Activated CD4-positive, CD25-positive, alpha-beta regulatory T cell (primary cell): ENCODE measurements at places on chromosomes 7 and 10.

DNA sequence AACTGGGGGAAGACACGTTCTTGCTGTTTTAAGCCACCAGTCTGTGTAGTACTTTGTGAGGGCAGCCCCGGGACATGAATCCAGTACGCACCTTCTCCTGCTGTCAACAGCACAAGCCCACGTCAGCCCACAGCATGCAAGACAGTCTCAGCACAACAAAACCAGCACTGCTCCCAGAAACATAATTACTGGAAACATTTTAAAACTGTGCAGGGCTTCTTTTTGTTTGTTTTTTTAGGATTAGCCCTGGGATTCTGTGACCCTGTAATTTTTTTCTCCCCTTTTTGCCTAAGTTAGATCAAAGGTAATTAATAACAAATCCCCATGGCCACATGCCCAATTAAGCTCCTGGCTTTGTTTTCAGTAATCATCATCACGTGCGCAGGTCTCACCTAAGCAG is 87.5 kb downstream of the VOPP1 start:
- no peak for DNase-seq

- DNase-seq: no peak
Measured at GRCh38 chr7:15989194-15989593, 302.7 kb upstream of the MEOX2 start.

DNA sequence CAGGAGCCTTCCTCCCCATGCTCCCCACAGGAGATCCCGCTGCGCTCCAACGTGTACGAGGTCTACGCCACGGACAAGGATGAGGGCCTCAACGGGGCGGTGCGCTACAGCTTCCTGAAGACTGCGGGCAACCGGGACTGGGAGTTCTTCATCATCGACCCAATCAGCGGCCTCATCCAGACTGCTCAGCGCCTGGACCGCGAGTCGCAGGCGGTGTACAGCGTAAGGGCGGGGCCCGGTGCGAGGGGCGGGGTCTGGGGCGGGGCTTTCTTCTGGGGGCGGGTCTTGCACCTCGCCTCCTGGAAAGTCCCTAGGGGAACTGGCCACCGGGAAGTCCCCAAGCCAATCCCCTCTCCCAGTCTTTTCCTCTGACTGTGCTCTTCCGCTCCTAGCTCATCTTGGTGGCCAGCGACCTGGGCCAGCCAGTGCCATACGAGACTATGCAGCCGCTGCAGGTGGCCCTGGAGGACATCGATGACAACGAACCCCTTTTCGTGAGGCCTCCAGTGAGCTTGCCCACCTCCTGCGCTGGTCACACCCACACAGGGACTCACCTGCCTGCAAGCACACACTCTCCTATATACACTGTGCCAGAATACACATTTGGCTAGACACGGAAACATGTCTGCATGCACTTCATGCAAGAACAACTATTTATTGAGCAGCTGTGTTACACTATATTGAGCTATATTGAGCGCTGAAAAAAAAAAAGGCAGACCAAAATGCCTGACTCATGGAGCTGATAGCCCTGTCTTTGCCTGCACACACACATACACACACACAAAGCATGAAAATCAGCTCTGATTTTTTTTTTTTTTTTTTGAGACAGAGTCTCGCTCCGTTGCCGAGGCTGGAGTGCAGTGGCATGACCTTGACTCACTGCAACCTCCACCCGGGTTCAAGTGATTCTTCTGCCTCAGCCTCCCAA is 32.7 kb upstream of the VSIR start:
- DNase-seq: no peak

- DNase-seq: no peak
Measured at GRCh38 chr10:89019569-89020327, 29.1 kb downstream of the FAS start.

- DNase-seq: no peak
Measured at GRCh38 chr7:33873518-33873917, 31.8 kb upstream of the BMPER start.

- no peak for DNase-seq
Measured at GRCh38 chr10:96073722-96074121, 30.3 kb downstream of the CCNJ start.

DNA sequence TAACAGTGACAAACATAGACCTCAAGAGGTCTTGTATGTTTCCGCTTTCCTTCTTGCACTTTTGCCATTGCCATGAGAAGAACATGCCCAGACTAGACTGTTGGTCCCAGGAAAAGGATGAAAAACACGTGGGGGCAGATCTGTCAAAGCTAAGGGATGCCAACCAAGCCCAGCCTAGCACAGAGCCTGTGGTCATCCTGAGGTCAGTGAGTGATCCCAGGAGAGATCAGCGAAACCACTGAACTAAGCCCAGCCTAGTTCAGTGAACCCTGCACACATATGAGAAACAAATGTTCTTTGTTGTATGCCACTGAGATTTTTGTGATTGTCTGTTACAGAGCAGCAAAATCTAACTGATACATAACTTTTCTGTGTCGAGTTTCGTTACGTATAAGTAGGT is 718.8 kb downstream of the MAGI2 start:
- DNase-seq: no peak

DNA sequence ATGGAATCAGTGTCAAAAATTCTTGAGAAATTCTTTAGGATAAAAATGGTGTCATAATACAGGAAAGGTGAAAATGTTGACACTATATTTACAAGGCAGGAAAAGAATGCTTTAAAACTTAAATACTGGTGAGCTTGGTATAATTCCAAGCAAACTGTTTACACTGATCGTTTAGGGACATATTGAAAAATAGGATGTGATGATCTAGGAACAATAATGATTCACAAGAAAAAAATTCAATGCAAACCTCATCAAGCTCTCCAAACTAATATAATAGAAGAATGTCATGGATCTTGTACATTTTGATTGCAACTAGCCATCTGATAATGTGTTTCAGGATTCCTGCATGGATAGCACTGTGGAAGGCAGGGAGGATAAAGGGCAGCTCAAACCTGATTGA is 98.4 kb downstream of the CHRM2 start:
- DNase-seq: no peak
